ENCODE measurements at places on chromosomes 11 and 22.
A peak's percentile ranks its signal among the peaks of the same experiment; 100 is the strongest.

GRCh38 chr11:60871378-60872061, 4.2 kb downstream of the ZP1 start:
- no peak for DNase-seq

DNA sequence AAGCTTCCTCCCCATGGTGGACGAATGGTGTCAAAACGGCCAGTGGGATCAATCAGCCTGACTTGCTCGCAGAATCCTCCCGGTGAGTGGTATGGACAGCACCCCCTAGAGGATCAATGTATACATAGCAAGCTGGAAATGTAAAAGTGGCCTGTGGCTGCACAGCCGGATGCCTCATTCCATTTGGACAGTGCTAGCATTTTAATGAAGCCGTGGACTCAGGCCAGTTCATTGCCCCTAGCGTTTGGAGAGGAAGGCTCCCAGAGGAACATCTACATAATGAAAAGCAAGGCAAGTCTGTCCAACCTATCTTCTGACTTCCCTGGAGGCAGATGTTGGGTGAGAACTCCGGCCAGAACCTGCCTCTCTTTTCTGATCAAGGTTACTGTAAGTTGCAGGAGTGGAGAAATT, 942.3 kb downstream of the NTM start:
- peak; percentile 27 for DNase-seq

GRCh38 chr11:18064450-18065054, 18.5 kb upstream of the TPH1 start:
- no peak for DNase-seq

- DNase-seq = no peak
Measured at GRCh38 chr11:68337399-68337835, 25.0 kb downstream of the LRP5 start.

- no peak for DNase-seq
Measured at GRCh38 chr11:708511-708910, 2.5 kb downstream of the EPS8L2 start.

All from GM19239 (cell line).